Iris pigment epithelial cell (primary cell): ENCODE measurements at places on chromosomes 16 and 17.

GRCh38 chr16:27972500-27972899 lies 91.0 kb downstream of the GSG1L start:
- DNase-seq, result peak; percentile 42

DNA sequence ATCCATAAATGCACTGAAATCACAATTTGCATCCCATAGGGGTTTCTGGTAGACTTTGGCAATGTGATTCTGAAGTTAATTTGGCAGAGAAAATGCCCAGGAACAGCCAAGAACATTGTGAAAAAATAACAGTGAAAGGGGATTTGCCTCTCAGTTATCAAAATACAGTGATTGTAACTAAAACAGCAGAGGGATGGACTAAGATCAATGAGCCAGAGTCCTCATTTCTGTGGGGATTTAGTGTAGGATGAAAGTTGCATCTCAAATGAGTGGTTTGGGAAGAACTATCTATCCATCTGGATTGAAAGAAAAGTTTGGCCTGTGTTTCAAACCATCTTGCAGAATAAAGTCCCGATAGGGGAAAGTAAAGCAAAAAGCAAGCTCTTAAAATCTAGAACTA lies 28.1 kb downstream of the MYBBP1A start:
- no peak for DNase-seq

- no peak for DNase-seq
These were observed at the start of gene COX6A2 for GRCh38 chr16:31428279-31428597. TSS of gene COX6A2 (minus strand) at chr16:31428360. CDS start at chr16:31428325, 35 bp downstream.

GRCh38 chr17:43755389-43755875 lies 3.2 kb downstream of the SOST start:
- peak; percentile 28 for DNase-seq

GRCh38 chr17:44792276-44792675 lies 33.5 kb downstream of the ADAM11 start:
- DNase-seq, result peak; percentile 57

GRCh38 chr16:65312071-65312470 lies 190.2 kb upstream of the CDH11 start:
- peak; percentile 50 for DNase-seq

- DNase-seq, result peak; percentile 79
These were observed 31.5 kb downstream of the USP43 start for GRCh38 chr17:9676820-9677310.

DNA sequence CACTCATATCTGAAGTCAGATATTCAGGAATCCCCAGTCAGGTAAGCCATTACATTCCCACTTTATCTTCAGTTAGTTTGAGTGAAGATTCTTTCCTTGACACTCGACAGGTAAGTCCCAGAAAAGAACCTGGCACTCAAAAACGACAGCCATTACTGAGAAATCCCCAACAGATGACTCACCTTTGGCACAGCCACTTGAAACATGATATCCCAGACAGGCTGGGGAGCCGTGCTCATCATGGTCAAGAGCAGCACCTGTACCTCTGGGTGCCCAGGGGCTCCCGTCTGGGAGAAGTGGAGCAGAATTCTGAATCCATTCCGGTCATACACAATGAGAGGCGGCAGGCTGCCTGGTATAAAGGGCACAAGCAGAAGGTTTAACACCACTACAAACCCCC lies 16.8 kb upstream of the COG7 start:
- peak; percentile 58 for DNase-seq

- DNase-seq, result peak; percentile 74
These were observed 29.5 kb downstream of the CYLD start for GRCh38 chr16:50771366-50771765.

DNA sequence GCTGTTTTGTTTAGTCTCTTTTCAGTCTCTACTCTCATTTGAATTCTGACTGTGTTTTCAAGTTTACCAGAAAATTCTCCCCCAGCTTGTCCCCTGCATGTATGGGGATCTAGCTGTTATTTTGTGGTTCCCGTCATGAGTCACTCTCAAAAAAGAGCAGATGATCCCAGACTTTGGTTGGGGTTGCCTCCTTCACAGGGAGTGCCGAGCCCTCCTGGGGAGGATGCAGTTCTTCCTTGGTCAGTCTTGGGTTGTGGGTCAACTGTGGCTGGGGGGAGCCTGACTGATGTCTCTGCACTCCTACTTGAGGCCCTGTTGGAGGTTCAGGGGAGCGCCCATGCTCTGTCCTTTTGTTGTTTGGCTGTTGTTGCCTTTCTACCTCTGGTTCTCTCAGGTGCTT lies 37.7 kb downstream of the EPN2 start:
- no peak for DNase-seq

DNA sequence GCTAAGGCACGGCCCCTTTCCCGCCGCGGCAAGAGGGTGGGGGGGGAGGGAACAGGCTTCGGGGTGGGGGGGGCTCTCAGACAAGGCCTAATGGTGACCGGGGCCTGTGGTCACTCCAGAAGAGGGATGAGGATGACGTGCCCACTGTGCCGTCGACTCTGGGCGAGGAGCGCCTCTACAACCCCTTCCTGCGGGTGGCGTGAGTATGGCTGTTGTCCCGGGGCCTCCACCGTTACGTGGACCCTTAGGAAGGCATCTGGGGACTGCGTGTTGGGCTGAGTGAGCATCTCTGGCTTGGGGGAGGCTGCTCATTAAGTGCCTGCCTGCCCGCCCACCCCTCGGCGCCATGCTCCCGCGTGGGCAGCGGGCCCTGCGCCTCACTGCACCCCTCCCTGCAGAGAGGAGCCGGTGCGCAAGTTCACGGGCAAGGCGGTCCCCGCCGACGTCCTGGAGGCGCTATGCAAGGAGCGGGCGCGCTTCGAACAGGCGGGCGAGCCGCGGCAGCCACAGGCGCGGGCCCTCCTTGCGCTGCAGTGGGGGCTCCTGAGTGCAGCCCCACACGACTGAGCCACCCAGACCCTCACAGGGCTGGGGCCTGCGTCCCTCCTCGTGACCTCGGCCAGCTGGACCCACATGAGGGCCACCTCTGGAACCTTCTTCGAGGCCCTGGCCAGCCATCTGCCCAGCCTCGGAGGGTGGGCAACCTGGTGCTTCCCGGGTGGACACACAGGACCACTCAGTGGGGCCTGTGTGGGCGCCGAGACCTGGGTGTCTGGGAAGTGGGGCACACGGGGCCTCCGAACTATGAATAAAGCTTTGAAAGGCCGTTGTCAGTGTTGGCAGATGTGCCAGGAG lies 2.2 kb downstream of the HAGHL start:
- no peak for DNase-seq
